ENCODE measurements at places on chromosomes 12 and 14.

GRCh38 chr12:69949311-69950002 is 124.4 kb downstream of the MYRFL start:
- DNase-seq: no peak

GRCh38 chr12:46556819-46557524 is 184.4 kb upstream of the SLC38A2 start:
- no peak for DNase-seq

- DNase-seq: no peak
These were observed 1028.9 kb upstream of the TMEM132C start for GRCh38 chr12:127238107-127238506.

DNA sequence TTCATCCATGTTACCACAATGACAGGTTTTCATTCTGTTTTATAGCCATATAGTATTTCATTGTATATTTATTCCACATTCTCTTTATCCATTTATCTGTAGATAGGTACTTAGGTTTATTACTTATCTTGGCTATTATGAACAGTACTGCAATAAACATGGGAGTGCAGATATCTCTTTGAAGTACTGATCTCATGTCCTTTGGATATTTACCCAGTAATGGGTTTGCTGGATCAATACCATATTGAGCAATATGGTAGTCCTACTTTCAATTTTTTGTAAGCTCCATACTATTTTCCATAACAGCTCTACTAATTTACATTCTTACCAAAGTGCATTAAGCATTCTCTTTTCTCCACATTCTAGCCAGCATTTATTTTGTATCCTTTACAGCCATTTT is 235.8 kb upstream of the ALG10 start:
- no peak for DNase-seq

- DNase-seq: no peak
These were observed 36.7 kb upstream of the RMST start for GRCh38 chr12:97425802-97426491.

DNA sequence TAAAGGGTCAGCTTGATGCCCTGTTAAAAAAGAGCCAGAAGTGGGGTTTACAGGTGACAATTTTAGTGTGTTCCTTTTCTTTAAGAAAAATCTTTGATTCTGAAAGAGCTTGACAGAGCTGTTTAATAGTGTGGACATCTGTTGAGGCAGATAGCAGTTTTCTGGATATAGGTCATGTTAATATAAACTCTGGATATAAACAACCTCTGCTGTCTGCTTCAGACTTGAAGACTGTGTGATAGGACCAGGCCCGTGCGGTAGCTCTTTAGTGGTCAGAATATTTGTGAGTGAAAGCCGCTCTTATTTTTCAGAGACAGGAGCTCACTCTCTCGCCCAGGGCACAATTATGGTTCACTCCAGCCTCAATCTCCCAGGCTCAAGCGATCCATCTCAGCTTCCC is 439.9 kb upstream of the RGS6 start:
- DNase-seq: peak; percentile 8

Measured in erythroblast (primary cell).